ENCODE measurements at places on chromosomes 7 and 10.

DNA sequence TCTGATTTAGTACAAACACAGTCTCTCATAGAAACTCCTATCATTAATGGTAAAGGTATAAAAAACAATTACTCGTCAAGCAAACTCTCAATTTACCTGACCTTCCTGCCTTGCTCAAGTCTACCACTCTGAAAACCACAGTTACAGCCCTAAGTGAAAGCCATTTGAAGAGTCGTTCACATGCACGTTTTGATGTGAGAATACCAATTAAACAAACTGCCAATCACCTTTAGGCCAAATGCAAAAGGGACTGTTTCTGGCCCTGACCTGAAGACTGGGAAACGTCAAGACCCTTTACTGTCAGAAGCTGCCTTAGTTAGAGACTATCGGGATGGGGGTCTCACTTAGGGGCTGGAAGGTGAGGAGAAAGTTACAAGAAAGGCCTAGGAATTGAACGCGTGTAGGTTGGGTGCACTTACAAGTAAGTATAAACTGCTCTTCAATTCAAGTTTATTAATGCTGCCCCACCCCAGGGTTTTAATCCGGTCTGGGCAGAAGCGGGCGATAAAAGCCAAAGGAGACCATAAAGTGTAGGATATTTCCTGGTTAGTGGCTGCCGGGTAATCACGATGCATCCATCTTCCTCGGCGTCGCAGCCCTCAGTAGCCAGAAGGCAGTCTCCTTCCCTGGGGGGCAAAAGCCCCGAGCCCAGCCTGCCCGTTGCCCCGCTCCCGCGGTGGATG is 935 bp downstream of the TM9SF3 start:
- no peak for DNase-seq

DNA sequence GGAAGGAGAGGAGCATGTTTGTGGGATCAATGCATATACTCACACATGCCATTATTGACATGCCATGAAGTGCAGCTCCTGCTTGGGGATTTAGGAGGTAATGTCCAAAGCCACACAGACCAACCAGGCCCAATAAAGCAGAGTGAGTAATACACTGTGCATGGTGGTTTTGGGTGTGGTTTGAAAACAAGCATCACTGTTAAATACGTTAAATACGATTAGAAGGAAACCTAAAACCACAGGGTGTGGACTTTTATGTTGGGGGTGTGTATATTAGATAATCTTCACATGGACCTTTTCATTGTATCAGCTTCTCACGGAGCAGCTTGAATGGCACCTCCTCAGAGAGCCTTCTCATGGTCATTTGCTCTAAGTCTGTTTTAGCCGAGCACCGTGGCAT is 10.4 kb upstream of the EIF3A start:
- no peak for DNase-seq

GRCh38 chr7:24143547-24143946 is 140.4 kb upstream of the NPY start:
- DNase-seq: no peak

GRCh38 chr7:102439963-102440795 is 6.8 kb downstream of the ORAI2 start:
- no peak for DNase-seq

- DNase-seq: no peak
These were observed 44.8 kb downstream of the CHST3 start for GRCh38 chr10:72009051-72009424.

DNA sequence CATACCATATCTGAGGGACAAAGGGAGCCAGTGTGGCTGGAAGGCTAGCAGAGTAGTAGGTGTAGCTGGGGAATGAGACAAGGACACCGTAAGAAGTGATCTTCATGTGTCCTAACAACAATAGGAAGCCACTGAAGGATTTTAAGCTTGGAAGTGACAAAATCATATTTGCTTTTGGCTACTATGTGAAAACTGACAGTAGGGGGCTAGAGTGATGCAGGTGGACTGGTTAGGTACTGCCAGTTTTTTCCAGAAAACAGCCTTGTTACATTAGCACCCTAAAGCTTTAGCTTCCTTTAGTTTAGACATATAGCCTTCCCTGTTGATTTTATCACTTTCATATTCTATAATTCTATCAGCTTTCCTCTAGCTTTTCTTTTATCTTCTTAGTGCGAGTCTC is 637.1 kb downstream of the ANKRD7 start:
- DNase-seq: no peak

DNA sequence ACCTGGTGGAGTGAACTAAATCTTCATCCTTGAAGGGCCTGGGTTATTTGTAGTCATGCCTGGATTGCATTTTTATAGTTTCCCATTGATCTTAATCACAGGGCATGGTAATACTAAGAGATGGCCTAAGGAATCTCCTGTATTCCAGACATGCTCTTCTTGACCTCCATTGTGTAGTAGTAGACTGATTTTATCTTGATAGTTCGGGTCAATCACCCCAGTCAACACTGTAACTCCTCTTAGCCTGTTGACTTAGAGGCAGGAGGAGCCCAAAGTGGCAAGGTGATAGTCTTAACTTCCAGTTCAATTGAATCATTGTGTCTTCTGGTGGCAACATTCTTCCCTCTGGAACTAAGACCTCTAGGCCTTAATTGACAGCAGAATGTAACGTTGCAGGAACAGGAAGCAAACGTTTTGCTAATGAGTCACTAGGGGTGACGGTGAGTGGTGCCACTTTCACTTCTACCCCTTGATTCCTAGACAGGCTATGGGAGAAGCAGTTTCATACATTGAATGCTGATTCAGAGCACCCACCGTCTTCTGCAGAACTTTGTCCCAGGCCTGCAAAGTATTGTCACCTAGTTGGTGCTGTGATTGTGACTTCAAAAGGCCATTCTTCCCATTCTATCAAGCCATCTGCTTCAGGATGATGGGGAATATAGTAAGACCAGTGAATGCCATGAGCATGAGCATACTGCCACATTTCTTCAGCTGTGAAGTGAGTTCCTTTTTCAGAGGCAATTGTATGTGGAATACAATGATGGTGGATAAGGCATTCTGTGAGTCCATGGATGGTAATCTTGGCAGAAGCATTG is 24.0 kb upstream of the PAPSS2 start:
- DNase-seq: no peak

DNA sequence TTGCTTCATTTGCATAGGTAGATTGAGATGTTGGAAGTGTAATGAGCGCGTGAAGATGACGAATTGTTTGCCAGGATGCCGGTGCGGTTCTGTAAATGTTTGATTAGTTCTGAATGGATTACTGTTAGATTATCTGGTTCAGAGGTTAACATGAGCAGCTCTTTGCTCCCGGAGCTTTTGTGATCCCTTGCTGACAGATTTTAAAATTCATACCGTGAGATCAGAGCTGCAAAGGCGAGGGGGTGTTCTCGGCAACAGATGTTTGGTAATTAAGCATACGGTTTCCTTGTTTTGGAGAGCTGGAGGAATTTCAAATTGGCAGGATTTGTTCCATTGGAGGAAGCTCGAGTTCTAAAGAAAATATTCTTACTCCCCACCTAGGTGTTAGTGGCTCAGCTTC is 237.8 kb upstream of the GPR26 start:
- DNase-seq: no peak

All from NCI-H1436 treated with DMSO at 0.1 percent for 48 hours (cell line).